ENCODE measurements at places on chromosomes 12 and 14. TPM values are rescaled to one million over a fixed set of nuclear protein-coding genes. Genes with fewer than 3 reads are reported as not detected.

Gene NPC2
- total RNA-seq = 244 TPM

Gene SLCO1C1
- total RNA-seq = not detected

Gene FOXM1
- total RNA-seq = 104 TPM

Gene CNPY2
- total RNA-seq = 128 TPM

Gene INSM2
- total RNA-seq = 0.04 TPM

Gene ANO2
- total RNA-seq = 0.14 TPM

Gene CLEC9A
- not detected for total RNA-seq

Gene STON2
- total RNA-seq = 2.6 TPM

Gene PPP1R1A
- total RNA-seq = 0.09 TPM

Gene PLCZ1
- total RNA-seq = not detected

Gene PA2G4
- total RNA-seq = 332 TPM

Gene IKZF4
- total RNA-seq = 2.9 TPM

Gene MYH6
- 0.11 TPM for total RNA-seq

Gene PROX2
- not detected for total RNA-seq

Gene TMEM179
- 0.24 TPM for total RNA-seq

All from A549 treated with dexamethasone at 1 μM for 4 hours (cell line).